ENCODE measurements at places on chromosomes 7 and 10.

- no peak for DNase-seq
These were observed 69.3 kb upstream of the PDZD8 start for GRCh38 chr10:117444497-117445040.

DNA sequence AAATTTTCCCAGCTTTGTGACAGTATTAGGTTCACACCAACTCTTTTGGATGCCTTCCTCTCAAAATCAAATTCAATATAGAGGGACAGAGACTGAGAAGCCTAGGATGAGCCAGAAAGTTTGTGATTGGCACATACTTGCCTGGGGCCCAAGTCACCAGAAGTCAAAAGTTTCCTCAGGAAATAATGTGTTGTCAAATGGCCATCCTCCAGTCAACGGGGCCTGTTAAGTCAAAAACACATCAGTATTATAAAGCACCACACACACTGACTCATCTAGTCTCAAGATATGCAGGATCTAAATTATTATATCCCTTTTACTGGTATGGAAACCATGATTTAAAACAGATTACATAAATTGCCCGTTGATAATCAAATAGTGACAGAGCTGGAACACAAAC, 158.1 kb downstream of the AHR start:
- no peak for DNase-seq

DNA sequence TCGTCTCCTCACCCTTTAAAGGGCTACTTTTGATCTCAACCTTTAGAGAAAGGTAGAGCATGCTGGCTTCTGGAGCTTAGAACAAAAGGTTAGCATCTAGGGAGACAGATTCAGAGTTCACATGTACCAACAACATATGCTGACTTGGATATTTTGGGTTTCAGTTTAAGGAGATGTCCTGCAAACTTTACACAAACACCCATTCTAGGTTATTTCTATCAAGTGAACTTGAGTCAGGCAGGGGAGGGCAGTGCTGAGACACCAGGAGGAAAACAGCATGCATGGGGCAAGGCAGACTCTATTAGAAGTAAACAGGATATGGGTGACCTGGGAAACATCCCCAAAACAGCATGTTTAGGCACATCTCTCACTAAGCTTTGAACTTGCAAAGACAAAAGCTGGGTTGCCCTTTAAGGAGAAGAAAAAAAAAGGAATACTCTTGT, 43.8 kb downstream of the ARL4A start:
- no peak for DNase-seq

GRCh38 chr7:39733881-39734632, 110.7 kb downstream of the RALA start:
- no peak for DNase-seq

- no peak for DNase-seq
These were observed 7.9 kb downstream of the FAM13C start for GRCh38 chr10:59354434-59354833.

- no peak for DNase-seq
These were observed 51.7 kb upstream of the ADAM12 start for GRCh38 chr10:126439942-126440341.

DNA sequence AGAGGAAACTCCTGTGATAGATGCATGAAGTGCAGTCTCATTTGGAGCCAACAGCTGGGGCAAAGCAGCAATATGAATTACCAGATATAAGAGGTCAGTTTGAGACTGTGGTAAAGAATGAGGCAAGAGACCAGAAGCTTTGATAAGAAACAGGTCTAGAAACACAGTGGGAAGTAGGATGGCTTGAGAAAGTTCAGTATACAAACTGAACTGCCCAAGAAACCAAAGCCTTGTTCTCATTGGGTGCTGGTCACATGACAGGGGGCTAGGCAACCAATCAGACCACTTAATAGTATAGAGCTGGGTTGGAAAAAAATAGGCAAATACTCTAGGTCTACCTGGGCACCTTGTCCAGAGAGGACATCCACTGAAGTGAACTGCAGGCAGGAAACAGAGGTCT, 46.2 kb upstream of the PLCE1 start:
- no peak for DNase-seq

GRCh38 chr10:95431900-95432342, 129.2 kb downstream of the SORBS1 start:
- no peak for DNase-seq

- DNase-seq, result no peak
These were observed 90.2 kb downstream of the AGMO start for GRCh38 chr7:15471669-15471950.

GRCh38 chr7:158063850-158064610, 523.6 kb downstream of the PTPRN2 start:
- no peak for DNase-seq

DNA sequence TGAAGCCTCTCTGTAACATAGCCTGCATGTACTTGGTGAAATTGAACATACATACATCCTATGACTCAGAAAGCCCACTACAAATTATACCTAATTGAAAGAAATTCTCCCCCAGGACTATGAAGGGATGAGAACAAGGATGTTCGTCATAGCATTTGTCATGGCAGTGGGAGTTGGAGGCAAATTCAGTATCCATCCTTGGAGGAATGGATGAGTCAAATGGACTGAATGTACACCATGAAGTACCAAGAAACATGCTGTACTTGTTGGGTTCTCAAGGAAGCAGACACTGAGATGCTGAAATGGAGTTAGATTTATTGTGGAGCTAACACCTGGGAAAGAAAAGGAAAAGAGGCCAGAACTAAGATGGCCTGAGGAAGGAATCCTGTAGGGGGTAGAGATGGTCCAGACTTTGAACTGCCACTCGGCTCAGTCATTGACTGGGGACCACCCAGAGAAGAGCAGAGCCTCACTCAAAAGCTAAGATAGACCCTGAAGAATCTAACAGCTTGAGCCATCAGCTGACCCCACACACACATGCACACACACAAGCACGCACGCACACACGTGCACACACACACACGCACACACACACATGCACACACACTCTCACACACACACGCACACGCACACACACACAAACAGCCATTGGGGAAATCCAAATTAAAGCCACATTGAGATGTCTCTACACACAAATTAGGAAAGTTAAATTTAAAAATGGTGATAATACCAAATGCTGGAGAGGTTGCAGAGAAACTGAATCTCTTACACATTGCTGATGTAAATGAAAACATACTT, 22.3 kb downstream of the AOC1 start:
- no peak for DNase-seq

- no peak for DNase-seq
These were observed 136.8 kb upstream of the CDCA7L start for GRCh38 chr7:22082553-22082885.

GRCh38 chr7:21758286-21758685, 187.4 kb downstream of the CDCA7L start:
- DNase-seq, result no peak

DNA sequence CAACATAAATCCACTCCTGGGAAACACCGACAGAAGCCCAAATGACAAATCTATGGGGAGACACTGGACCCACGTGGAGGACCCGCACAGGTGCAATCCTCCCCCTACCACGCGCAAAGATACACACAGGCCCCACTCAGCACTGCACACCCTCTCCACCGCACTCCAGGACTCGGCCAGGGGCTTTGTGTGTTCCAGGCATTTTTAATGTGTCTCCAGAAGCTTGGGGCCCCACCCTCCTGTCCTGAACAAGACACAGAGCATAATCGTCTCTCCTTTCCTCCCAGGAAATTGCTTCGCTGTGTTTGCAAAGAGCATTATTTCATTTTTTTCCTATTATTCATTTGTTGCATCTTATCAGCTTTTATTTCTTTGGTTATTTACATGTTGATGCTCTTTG, 82.8 kb downstream of the GLI3 start:
- DNase-seq, result no peak

DNA sequence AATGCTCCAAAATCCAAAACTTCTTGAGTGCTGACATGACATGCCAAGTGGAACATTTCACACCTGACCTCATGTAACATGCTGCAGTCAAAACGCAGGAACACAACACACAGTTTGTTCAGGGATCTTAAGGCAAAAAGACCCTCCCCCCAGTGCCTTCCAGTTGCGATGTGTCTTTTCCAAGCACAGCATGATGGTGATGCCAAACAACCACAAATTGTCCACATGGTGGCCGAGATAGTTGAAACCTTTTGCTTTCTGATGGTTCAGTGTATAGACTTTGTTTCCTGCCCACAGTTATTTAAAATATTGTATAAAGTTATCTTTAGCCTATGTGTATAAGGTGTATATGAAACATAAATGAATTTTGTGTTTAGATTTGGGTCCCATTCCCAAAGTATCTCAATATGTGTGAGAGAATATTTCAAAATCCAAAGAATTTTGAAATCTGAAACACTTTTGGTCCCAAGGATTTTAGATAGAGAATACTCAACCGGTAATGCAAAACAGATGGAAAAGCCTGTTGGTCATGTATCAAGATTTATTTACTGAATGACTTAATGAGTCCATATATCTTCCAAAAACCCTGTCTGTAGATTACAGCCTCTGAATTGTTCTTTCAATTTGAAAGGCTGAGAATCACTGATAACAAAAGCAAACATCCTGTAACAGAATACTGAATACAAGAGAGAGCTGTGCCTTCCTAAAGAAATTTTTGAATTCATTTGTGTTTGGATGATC, 93.4 kb upstream of the OIT3 start:
- no peak for DNase-seq

- DNase-seq, result no peak
These were observed 49.0 kb downstream of the PIK3CG start for GRCh38 chr7:106914018-106914607.

DNA sequence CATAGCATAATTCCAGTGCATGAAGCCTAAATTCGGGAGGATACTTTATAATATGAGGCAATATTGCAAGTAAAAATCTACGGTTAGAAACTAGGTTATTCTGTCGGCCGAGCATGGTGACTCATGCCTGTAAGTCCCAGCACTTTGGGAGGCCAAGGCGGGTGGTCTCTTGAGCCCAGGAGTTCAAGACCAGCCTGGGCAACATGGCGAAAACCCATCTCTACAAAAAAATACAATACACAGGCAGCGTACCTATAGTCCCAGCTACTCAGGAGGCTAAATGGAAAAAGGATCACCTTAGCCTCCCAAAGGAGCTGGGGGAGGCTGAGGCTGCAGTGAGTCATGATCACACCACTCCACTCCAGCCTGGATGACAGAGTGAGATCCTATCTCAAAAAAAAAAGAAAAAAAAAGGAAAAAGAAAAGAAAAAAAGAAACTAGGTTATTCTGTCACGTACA, 14.2 kb downstream of the SKAP2 start:
- no peak for DNase-seq
